ENCODE measurements at places on chromosomes 11 and 22.

GRCh38 chr11:44729063-44729462 lies 2.3 kb downstream of the TSPAN18 start:
- DNase-seq, result peak; percentile 57

- no peak for DNase-seq
These were observed 131.0 kb downstream of the FBXO7 start for GRCh38 chr22:32605576-32605975.

GRCh38 chr11:117928446-117929141 lies 608 bp downstream of the TMPRSS13 start:
- no peak for DNase-seq

DNA sequence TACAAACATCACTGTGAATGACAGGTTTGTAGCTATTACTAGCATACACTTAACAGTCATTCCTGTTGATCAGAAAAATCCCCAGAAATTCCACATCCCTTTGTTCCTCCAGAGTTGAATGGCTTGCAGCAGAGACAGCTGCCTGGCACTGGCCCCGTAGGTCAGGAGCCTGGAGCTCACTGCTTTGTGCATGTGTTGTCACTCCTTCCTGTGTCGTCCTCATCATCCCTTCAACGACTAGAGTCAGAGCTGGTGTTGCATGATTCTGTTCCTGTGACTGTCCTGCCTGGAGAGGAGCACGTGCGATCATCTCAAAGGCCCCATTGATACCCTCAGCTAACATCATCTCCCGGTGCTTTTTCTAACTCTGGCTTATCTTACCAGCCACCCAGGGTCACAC lies 58.3 kb downstream of the LDLRAD3 start:
- DNase-seq, result no peak

- no peak for DNase-seq
These were observed 122.5 kb downstream of the OPCML start for GRCh38 chr11:133409799-133410198.

DNA sequence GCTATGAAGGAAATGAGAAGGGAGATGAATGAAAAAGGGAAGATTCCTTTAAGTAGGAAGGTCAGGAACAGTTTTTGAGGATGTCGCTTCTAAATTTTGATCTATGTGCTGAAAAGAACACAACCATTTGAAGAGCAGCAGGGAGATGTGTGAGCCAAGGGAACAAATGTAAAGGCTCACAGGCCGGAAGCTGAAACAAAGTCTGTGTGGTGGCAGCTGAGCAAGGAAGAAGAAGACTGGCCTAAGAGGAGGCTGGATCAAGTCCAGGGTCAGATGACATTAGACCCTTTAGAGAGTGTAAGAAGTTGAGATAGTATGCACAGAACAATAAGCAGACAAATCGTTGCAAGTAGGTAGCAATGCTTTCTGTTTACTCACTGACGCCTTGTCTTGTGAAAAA lies 1631.4 kb upstream of the TENM4 start:
- no peak for DNase-seq

DNA sequence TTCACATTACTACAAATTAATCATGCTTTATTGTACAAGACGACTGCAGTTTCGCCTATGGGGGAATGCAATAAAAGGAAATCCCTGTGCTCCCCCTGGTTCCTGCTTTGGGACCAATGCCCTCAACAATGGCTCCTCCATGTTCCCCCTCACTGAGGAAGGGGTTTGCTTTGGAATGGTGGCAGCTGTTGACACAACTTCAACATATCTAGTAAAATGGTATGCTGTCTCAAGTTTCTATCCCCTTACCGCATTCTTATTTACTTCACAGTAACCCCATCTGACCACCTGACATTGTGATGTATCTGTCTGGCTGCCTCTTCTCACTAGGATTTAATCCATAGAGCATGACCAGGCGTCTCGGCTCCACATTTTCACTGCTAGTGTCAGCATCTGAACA lies 48.8 kb downstream of the PIWIL3 start:
- no peak for DNase-seq

- no peak for DNase-seq
These were observed 28.2 kb upstream of the CHKA start for GRCh38 chr11:68149417-68149816.

Measured in fibroblast of skin of scalp (primary cell).